ENCODE measurements at places on chromosomes 6 and 20. TPM values are rescaled to one million over a fixed set of nuclear protein-coding genes. Genes with fewer than 3 reads are reported as not detected.

- no peak for DNase-seq
These were observed 28.1 kb downstream of the PKIG start for GRCh38 chr20:44610313-44610962.

DNA sequence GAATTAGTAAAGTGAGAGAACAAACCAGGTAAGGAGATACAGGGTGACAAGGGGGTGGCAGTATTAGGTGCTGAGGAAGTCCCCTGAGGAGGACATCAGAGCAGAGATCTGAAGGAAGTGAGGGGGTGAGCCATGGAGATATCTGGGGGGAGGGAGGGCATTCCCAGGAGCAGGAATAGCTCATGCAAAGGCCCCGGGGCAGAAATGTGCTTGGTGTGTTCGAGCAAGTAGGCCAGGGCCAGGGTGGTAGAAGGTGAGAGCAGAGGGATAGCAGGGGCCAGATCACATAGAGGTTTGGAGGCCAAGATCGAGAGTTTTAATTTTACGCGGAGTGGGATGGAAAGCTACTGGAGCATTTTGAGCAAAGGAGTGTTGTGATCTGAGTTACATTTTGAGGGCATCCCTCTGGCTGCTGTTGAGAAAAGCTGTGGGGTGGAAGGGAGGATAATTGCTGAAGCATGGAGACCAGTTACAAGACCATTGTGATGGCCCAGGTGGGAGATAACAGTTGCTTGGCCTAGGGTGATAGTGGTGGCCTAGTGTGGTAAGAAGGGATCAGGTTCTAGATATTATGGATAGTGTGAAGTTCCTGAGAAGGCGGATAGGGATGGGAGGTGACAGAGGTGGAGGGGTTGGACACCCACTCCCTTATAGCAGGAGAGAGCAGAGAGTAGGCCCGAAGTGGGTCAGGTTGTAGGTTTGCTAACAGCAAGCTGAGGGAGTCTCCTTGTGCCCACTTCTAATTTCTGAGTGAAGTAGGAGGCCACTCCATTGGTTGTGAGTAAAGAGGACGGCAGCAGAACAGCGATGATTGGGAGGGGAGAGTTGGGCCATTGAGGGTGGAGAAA lies 10.2 kb downstream of the ARFGEF2 start:
- DNase-seq: no peak

GRCh38 chr20:24545168-24545567 lies 75.7 kb downstream of the SYNDIG1 start:
- DNase-seq: no peak

DNA sequence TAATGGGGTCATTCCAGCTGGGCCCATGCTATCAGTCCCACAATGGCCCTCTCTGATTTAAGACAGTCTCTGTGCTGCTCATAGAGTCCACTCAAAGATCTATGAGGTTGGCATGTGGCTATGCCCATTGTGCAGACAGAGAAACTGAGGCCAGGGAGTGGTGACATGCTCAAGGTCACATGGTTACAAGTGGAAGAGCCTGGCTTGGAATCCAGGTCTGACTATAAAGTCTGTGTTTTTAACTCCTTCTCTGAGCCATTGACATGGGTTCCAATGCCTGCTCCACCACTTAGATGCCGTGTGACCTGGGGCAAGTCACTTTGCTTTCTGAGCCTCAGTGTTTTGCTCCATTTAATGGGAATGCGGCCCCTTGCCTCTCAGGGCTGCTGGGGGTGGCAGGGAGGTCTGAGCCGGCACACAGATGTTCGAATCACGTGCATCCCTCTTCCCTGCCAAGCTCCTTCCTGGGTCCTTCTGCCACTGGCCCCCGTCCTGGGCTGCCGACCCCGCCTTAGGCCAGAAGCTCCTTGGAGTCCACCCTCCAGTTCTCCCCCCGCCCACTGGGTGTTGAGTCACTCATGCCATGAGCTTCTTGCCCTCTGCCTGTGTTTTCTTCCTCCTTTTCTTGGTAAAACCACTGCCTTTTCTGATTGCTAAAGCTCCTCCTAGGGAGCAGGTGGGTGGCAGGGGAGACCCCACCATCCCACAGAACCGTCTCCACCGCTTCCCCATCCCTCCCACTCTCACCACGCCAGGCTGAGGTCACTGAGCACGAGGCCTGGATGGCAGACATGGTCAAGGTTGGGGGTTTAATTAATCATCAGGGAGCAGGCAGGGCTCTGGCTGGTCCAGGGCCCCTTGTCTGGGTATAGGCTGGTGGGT lies 35.7 kb downstream of the CEBPB start:
- peak; percentile 68 for DNase-seq

- peak; percentile 81 for DNase-seq
These were observed 12.5 kb upstream of the RALGAPB start for GRCh38 chr20:38460040-38460623.

DNA sequence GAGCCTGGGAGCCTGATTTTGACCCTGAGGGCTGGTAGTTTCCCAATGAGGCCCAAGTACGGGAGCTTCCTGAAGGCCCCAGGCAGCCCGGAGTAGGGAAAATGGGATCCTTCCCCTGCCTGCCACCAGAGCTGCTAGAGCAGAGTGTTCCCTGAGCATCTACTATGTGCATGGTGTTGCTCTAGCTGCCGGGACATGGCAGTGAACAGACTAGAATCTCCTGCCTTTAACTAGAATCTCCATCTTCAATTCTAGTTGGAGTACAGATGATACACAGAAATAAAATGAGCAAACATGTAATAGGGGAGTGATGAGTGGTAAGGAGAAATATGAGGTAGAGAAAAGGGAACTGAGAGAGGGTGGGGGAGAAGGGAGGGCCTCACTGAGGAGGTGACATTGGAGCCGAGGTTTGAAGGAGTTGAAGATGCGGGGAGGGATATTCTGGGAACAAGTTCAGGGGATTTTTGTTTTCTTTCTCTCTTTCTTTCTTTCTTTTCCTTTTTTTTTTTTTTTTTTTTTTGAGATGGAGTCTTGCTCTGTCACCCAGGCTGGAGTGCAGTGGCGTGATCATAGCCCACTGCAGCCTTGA lies 18.5 kb downstream of the VSTM2L start:
- no peak for DNase-seq

GRCh38 chr6:46610862-46611553 lies 41.6 kb downstream of the CYP39A1 start:
- no peak for DNase-seq

- DNase-seq: no peak
These were observed 316.6 kb downstream of the RFPL4B start for GRCh38 chr6:112663698-112664097.

- no peak for DNase-seq
These were observed 827.3 kb downstream of the DHX35 start for GRCh38 chr20:39789411-39789810.

GRCh38 chr6:66772800-66773199 lies 1065.8 kb upstream of the EYS start:
- no peak for DNase-seq

GRCh38 chr6:141829566-141830360 lies 303.0 kb upstream of the GJE1 start:
- no peak for DNase-seq

- DNase-seq: no peak
These were observed 47.2 kb downstream of the DUSP22 start for GRCh38 chr6:339480-339879.

GRCh38 chr20:57260934-57261333 lies 5.5 kb downstream of the BMP7 start:
- peak; percentile 20 for DNase-seq

DNA sequence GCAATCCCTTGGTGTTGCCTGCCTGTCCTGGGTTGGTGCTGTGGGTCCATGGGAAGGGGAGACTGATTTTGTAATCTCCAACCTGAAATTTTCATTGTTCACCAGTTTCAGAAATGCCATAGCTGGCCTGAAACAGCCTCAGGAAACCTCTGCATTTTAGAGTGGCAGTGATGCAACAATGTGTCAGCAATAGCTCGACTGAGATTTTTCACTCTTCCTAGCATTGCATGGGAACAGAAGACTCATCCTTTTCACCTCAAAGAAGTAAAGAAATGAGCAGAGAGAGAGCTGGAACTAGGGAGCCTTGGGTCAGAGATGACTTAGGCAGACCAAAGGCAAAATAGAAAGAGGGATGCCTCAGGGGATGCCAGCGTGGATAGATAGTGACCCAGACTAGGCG lies 23.7 kb upstream of the TMEM14A start:
- DNase-seq: peak; percentile 72

CST1 gene
- not detected for total RNA-seq

ZNF391 gene
- total RNA-seq: 0.28 TPM

RBBP9 gene
- 31.4 TPM for total RNA-seq

SMLR1 gene
- total RNA-seq: not detected

UBR2 gene
- total RNA-seq: 42.8 TPM

SHLD1 gene
- total RNA-seq: 1.9 TPM

Data from IMR-90 (cell line).